ENCODE measurements at places on chromosomes 1 and 21. TPM values are rescaled to one million over a fixed set of nuclear protein-coding genes. Genes with fewer than 3 reads are reported as not detected.

DNA sequence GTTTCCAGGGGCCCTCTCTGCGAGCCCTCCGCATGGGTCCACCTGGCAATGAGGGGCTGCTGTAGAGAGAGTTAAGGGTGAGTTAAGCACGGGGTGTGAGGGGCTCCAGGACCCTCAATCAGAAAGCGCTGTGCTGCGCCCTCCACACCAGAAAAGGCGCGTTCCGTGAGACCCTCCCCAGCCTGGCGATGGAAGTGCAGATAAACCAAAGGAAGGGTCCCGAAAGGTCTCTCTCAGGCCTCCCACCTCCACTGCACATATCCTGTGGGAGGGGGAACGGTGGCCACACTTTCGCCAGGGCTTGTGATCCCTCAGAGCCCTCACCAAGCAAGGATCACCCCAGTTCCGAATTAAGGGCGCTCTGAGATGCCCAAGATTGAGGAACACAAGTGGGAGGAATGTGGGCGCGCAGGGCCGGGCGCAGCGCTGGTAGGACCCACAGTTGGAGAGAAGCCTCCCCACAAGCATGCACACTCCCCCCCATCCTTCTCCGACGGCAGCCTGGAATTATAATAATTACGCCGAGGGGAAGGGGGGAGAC lies 1.1 kb downstream of the WNT3A start:
- DNase-seq = no peak

DNA sequence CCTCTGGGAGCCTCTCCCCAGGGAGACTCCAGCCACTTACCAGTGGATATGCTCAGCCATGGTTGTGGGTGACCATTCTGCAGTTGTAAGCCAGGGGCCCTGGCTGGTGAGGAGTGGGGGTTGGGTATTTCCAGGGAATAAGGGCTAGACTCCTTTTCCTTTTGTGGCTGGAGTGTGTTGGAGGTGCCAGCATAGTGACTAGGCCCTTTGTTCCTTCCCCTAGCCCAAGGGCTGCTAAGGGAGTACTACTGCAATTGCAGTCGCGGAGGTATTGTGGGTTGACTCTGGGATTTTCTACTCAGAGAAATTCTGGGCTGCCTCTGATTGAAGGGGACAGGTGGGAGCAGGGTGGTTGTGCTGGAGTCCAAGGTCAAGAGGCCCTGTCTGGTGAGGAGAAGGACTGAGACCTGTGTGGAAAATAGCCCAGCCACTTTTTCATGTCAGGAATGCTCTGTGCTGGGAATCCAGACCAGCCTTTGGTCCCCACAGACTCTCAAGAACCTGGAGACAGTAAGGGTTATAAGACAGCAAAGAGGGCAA lies 43.1 kb downstream of the MROH9 start:
- no peak for DNase-seq

TRABD2B gene
- not detected for total RNA-seq

- DNase-seq = no peak
These were observed 44.5 kb upstream of the PPIH start for GRCh38 chr1:42613803-42614131.

- no peak for DNase-seq
These were observed 621.9 kb downstream of the LRRIQ3 start for GRCh38 chr1:73576083-73576482.

KIF17 gene
- not detected for total RNA-seq

GRCh38 chr21:29800056-29800455 lies 139.7 kb downstream of the GRIK1 start:
- no peak for DNase-seq

DNA sequence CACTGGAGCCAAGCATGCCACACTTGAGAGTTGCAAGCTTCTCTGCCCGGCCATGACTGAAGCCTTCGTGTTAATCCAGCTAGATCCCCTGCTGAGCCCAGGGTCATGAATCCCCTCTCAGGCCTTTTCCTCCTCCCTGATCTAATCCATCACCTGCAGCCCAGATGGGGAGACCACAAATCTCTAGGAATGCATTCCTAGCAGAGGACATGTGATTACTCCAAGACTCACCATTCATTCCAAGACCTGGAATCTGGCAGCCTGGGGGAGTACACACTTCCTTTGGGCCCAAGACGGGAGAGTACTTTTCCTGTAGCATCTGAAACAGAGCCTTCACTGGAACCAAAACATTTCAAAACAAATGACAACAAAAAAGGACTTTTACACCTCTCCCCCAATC lies 269.3 kb upstream of the NFIA start:
- no peak for DNase-seq

DNA sequence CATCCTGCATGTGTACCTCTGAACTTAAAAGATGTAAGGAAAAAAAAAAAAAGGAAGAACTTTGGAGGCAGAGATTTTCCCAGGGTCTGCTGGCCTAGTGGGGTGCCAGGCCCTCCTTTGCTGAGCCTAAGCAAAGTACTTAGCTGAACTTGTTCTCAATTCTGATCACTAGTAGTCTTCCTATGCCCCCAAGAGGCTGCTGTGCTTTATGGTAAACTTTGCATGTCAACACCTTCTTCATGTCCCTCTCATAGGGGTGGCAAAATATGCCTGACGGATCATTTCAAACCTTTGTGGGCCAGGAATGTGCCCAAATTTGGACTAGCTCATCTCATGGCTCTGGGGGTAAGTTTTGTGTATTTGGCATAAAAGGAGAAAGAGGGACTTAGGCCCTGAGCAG lies 1.4 kb upstream of the USP21 start:
- no peak for DNase-seq

C2CD4D gene
- 0.75 TPM for total RNA-seq

- no peak for DNase-seq
These were observed 56.0 kb upstream of the PLXNA2 start for GRCh38 chr1:208300084-208300770.

DNA sequence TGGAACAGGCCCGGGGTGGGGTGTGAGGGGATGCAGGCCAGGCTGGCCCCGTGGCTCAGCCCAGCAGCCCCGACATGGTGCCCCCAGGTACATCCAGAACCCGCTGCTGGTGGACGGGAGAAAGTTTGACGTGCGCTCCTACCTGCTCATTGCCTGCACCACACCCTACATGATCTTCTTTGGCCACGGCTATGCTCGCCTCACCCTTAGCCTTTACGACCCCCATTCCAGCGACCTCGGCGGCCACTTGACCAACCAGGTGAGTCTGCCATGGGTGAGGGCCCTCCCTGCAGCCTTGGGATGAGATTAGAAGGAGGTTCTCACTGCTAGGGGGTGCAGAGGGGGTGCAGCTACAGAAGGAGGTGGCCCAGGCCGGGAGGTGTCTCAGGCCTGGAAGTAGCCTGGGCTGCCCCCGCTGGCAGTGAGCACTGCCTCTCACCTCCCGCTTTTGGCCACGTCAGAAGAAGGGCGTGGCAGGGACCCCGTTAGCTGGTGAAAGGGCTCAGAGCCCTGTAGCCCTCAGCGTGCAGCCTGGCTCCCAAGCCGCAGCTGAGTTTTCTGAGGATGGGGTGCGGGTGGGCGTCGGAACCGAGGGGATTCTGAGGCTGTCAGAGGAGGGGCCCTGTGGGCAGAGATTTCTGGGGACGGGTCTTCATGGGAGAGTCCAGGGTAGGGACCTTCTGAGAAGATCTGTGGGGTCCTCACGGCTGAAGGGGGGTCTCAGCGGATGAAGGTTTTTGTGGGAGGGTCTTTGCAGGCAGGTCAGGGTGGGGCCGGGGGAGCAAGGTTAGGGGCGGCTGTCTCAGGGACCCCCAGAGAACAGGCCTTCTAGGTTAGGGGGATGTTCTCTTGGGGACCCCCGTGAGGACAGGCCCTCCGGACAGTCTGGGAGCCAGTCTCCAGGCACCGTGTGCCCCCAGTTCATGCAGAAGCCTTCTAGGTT lies 10.4 kb downstream of the TTLL10 start:
- no peak for DNase-seq

DNA sequence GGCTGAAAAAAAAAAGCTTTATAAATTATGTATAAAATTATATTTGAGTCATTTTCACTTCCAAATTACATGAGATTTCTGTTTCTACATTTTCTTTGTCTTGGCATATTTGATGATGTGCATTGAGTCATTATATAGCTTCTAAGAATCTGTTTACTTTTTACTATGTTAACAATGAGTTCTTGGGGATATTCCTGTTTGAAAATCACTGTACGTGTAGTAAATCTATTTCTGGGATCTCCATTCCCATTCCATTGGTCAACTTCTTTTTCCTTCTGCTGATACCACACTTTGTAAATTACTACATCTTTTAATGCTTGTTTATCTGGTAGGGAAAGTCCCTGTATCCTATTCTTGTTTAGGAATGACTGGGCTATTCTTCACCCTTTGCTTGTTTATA lies 43.6 kb downstream of the TNFRSF9 start:
- no peak for DNase-seq

GRCh38 chr1:228408869-228409805 lies 2.5 kb upstream of the TRIM11 start:
- DNase-seq = no peak

GRCh38 chr1:80059940-80060339 lies 1053.4 kb upstream of the ADGRL4 start:
- no peak for DNase-seq

PLEKHA6 gene
- 0.53 TPM for total RNA-seq

- no peak for DNase-seq
These were observed 112.5 kb upstream of the GFI1 start for GRCh38 chr1:92599184-92599583.

GRCh38 chr1:209335178-209335577 lies 248.3 kb upstream of the CAMK1G start:
- DNase-seq = no peak

GRCh38 chr21:33729641-33730040 lies 87.3 kb downstream of the ITSN1 start:
- DNase-seq = no peak

PIGC gene
- total RNA-seq = 27.1 TPM

RAVER2 gene
- 0.80 TPM for total RNA-seq

DNA sequence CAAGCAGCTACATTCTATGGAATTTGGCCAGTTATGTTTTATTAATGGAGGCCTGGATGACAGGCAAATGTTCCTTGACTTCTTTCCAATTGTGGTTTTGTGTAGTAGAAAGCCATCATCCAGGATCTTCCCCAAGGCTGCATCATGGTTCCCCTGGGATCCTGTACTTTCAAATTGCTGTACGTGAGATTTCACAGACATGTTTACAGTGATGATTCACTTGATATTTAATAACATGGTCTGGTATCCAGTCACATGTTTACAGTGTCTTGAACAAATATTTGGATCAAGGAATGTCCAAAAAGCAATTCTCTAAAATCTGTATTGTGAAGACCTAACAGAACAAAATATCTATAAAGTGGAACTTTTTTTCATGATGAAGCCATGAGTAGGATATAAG lies 68.3 kb upstream of the ST6GALNAC3 start:
- DNase-seq = no peak

DNA sequence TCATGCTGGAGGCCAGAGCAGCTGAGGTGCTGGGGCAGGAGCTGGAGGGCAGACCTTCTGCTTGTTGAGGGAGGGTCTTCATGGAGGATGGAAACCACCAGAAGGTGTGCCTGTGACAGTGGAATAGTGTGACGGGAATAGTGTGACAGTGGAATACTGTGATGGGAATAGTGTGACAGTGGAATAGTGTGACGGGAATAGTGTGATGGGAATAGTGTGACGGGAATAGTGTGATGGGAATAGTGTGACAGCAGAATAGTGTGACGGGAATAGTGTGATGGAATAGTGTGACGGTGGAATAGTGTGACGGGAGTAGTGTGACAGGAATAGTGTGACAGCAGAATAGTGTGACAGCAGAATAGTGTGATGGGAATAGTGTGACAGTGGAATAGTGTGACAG lies 325.1 kb downstream of the HHAT start:
- peak; percentile 32 for DNase-seq

- no peak for DNase-seq
These were observed 148.1 kb downstream of the NRIP1 start for GRCh38 chr21:14916676-14917141.

- no peak for DNase-seq
These were observed 3.3 kb upstream of the GJB3 start for GRCh38 chr1:34777519-34778321.

GRCh38 chr1:1065265-1065939 lies 8.7 kb downstream of the RNF223 start:
- no peak for DNase-seq

FABP3 gene
- not detected for total RNA-seq

GRCh38 chr1:234973426-234974250 lies 155.0 kb downstream of the TOMM20 start:
- DNase-seq = no peak

- DNase-seq = no peak
These were observed 974 bp downstream of the ACTN2 start for GRCh38 chr1:236687273-236687672.

GRCh38 chr1:115782571-115783281 lies 14.2 kb upstream of the CASQ2 start:
- no peak for DNase-seq

FBLIM1 gene
- total RNA-seq = not detected

DNA sequence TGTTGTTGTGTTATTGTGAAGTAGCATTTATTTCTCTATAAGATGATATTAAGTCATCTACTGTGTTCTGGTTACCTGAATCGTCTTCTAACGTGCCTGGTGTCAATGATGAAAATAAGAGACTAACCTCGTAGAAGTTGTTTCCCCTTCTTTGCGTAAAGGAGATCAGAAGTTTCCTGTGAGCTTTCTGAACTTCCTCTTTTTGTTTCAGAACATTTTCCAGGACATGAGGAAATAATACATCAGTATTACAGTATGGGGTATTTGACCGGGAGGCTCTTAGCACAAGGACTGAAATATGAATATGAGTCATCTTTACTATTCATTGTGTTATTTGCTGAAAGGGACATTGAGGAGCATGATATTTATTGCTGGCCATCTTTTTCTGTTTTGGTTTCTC lies 1.3 kb downstream of the ST6GALNAC3 start:
- DNase-seq = no peak

DNA sequence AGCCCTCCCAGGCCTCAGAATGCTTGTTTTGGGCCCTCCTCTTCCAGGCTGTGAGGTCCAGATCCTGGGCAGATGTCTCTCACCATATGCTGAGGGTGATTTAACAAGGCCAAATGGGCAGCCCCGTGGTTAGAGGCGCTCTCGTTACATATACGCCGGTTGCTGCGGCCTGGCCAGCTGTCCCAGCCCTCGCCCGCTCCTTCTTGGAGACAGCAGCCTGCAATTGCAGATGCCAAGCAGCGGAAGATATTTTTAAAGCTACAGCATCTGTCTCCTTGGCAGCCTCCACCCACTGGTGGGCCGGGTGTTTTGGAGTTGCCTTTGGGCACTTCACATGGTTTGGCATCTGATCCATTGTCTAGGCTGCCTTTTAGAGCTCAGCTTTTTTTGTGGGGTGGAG lies 178.8 kb upstream of the NFIA start:
- DNase-seq = no peak

- no peak for DNase-seq
These were observed 41.0 kb downstream of the ATP2B4 start for GRCh38 chr1:203667616-203668015.

GRCh38 chr1:54981466-54981865 lies 1.0 kb downstream of the TMEM61 start:
- DNase-seq = no peak

DNA sequence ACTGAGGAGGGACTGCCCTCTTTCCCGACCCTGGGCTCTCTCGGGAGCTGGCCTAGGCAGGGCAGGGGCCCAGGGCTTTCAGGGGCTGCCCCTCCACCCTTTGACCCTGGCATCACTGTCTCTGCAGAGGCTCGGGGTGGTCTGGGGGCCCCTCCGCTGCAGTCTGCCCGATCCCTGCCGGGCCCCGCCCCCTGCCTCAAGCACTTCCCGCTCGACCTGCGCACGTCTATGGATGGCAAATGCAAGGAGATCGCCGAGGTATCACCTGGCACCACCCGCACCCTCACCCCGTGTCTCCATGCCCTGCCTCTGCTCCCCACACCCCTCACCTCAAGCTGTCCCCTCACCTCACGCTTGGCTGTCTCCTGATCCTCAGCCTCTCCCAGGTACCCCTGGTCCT lies 5.5 kb downstream of the AMPD2 start:
- no peak for DNase-seq
